RWPE1 (cell line): ENCODE measurements at places on chromosomes 4 and X.

DNA sequence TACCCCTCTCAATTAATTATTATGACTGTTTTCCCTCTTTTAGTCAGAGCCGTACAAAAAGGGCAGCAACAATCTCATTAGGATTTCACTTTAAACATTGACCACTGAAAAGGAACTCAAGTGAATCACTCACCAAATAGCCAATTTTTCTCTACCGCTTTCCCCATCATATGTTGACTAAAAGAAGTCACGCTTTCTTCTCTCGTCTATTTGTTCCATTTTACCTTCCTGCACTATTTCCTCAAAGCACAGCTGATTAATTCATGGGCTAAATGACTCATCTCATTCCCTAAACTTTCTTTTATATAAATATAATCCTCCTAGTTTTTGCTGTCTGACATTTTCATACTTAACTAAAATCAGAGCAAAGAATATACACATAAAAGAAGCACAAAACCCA, 8.2 kb downstream of the MID1 start:
- no peak for DNase-seq

- no peak for DNase-seq
Observed at GRCh38 chrX:87425618-87426017, 92.0 kb upstream of the KLHL4 start.

DNA sequence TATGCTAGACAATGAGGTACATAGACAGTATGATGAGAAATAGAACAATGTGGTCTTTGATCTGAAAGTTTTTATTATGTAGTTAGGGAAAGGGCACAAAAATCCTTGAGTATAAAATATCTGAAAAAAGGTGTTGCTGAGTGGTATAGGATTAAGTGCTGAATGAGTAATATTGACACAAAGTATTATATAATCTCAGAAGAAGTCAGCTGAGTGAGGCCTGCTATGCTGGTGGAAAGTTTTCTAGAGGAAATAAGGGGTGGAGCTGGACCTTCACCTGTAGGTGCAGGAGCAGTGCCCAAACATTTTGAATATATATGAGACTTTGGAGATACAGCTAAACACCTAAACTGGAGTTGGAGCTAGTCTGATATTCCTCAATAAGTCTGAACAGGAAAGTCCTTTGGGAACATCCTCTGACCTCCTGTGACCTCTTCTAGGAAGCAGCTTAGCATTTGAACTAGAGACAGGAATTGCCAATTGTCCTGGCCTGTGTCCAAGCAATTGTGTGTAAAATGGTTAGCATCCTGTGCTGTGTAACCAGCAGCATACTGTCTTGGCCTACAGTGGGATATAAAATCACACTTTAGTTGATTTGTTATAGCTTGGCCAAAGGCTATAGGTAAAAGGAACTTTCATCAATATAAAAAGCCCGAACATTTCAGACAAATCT, 285.3 kb downstream of the ANKRD50 start:
- no peak for DNase-seq

- DNase-seq = no peak
Observed at GRCh38 chr4:107643021-107643420, 77.0 kb downstream of the PAPSS1 start.

- DNase-seq = no peak
Observed at GRCh38 chr4:72218953-72219352, 187.2 kb downstream of the NPFFR2 start.

DNA sequence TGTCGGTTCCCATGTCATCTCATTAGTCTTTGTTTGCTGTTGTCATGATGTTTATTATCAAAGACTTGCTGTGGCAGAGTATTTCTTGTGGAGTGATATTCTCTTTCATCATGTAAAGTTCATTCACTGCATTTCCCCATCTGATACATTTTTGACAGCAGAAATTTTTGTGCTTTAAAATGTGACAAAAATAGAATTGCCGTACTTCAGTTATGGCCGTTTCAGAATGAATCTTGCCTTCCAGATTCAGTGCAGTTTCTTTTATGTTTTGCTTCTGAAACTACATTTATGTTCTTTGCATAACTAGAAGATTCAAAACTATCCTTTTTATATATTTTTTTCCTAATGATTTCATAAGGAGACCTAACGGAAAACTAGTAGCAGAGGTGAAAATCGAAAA, 10.0 kb downstream of the CSTF2 start:
- DNase-seq = no peak

GRCh38 chr4:53923921-53924320, 140.5 kb downstream of the CHIC2 start:
- DNase-seq = peak; percentile 61

- peak; percentile 77 for DNase-seq
Observed at GRCh38 chr4:66741081-66741480, 804.2 kb downstream of the CENPC start.

- no peak for DNase-seq
Observed at GRCh38 chr4:84908876-84909275, 57.6 kb downstream of the WDFY3 start.

- DNase-seq = no peak
Observed at GRCh38 chr4:12724510-12724909, 759.6 kb downstream of the RAB28 start.

GRCh38 chr4:111943796-111944203, 201.5 kb upstream of the FAM241A start:
- DNase-seq = peak; percentile 65

DNA sequence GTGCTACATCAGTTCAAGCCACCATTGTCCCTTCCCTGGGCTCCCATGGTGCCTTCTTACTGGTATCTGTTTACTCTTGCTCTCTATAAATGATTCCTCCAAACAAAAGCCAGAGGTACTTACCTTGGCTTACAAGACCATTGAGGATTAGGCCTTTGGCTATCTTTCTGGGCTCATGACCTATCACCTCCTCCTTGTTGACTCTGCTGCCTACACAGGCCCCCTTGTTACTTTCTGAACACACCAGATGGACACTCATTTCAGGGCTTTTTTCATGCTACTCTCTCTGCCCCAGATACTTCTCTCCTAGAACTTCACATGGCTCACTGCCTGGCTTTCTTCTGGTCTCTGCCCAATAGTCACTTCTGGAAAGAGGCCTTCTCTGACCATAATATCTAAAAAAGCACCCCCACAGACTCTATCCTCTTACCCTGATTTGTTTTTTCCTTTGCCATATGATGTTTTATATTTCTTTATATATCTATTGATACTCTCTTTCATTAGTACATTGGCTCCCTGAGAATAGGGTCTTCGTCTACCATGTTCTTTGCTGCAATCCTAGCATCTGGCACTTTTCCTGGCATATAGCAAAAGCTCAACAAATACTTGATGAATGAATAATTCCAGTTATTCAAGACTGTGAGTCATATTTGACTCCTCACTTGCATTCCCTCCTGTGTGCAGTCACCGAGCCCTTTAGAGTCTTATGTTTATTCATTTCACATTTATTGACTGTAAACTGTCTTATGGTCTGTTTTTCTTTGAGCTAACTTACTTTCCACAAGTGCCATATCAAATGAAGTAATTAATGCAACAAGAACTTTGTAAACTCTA, 27.1 kb upstream of the TAPT1 start:
- DNase-seq = peak; percentile 59

GRCh38 chrX:40094900-40095582, 2.7 kb downstream of the BCOR start:
- no peak for DNase-seq

GRCh38 chr4:165308606-165309005, 18.9 kb upstream of the MSMO1 start:
- no peak for DNase-seq

DNA sequence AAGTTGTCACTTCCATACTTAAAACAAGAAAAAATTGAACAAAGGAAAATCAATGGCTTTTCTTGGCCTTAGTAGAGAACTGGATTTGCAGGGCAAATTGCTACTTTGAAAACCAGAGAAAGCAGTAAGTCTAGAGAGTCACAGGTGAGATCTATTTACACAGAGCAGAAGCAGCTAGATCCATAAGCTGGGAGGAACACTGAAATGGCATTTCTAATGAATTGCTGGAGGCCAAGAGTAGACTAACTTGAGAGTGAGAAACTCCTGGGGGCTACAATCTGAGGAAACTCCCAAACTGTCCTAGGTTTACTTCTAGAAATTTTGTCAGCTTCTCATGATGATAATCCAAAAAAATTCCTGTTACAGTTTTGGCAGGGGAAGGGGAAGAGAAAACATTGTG, 133.3 kb downstream of the SPCS3 start:
- DNase-seq = no peak

- DNase-seq = peak; percentile 22
Observed at GRCh38 chr4:102869569-102870197, 891 bp downstream of the CISD2 start.

DNA sequence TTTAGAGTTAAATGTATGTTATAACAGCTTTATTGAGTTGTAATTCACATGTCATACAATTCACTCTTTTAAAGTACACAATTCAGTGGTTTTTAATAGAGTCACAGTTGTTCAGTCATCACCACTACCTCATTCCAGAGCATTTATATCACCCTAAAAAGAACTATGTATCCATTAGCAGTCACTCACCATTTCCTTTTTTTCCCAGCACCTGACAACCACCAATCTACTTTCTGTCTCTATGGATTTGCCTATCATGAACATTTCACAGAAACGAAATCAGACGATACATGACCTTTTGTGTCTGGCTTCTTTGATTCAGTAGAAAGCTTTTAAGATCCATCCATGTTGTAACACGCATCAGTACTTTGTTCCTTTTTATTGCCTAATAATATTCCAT, 52.9 kb upstream of the FRAS1 start:
- no peak for DNase-seq

- no peak for DNase-seq
Observed at GRCh38 chr4:86999136-86999643, 64.4 kb downstream of the AFF1 start.

- no peak for DNase-seq
Observed at GRCh38 chr4:151475035-151475714, 66.2 kb downstream of the FHIP1A start.

GRCh38 chr4:56245547-56246232, 141.6 kb downstream of the AASDH start:
- no peak for DNase-seq

DNA sequence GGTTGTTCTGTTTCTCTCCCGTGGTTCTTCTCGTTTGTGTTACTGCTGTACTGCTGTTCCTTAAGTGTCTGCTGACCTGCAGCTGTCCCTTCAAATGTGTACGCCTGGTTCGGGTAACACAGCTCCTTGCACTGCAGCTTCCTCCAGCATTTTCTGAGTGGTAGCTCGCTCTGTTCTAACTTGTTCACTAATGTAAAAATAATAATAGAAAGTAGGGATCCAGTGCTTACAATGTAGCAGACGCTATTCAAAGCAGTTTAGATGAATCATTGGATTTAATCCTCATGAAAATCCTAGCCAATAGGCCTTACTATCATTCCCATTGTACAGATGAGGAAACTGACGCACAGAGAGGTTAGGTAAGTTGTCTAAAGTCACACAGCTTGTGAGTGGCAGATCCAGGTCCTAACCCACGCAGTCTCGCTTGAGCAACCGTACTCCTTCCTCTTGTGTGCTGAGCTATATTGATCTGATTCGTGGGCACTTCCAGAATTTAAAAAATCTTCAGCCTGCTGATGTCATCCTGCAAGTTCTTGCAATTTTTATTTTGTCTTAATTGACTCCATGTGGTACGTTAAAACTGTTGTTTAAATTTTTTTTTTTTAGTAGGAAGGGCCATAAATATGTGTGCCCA, 448.2 kb upstream of the FAT1 start:
- DNase-seq = no peak

- no peak for DNase-seq
Observed at GRCh38 chr4:180219080-180219479, 2024.1 kb upstream of the TENM3 start.

- no peak for DNase-seq
Observed at GRCh38 chrX:139202742-139203420, 327.7 kb upstream of the F9 start.

GRCh38 chr4:152935631-152936445, at the start of gene FHDC1:
FHDC1 (plus strand) TSS chr4:152936323; CDS start chr4:152943058, 6,735 bp downstream.
- DNase-seq = peak; percentile 79
